Stimulated activated CD4-positive, alpha-beta T cell treated with anti-CD3 and anti-CD28 coated beads, Interleukin-1b, Interleukin-23, amount 100 ng/mL, for 24 hours (primary cell): ENCODE measurements at places on chromosomes 16 and 17.
A peak's percentile ranks its signal among the peaks of the same experiment; 100 is the strongest.

DNA sequence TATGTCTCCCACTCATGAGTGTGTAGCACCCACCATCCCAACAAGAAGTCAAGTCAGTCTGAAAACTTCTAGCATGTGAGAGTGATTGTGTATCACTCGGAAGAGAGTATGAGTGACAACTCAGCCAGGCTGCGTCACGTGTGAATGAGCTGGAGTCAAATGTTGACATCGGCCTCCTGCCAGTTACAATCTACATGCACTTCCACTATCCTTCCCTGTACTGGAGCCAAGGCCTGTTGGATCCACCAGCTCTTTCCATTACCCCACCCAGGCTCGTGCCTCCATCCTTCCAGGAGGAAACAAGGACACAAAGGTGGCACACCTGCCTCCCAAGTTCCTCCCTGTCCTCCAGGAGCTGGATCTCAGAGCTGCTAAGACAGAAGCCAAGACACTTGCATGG is 64.5 kb downstream of the ASIC2 start:
- no peak for DNase-seq

DNA sequence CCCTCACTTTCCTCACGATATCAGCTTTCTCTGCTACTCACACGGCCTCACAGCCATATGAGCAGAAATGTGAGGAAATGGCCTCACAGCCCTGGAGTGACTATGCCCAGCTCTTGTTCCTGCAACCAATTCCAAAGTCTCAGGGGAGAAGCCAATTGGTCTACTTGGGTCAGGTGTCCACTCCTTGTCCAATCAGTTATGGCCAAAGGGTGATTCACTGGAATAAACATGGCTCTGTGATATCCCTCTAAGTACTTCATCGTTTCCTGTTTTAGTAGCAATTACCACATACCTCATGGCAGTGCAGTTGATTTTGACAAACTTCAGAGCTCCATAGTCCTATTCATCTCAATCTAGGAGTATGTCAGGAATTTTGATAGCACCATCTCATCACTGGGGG is 195.4 kb downstream of the KATNIP start:
- DNase-seq, result no peak

DNA sequence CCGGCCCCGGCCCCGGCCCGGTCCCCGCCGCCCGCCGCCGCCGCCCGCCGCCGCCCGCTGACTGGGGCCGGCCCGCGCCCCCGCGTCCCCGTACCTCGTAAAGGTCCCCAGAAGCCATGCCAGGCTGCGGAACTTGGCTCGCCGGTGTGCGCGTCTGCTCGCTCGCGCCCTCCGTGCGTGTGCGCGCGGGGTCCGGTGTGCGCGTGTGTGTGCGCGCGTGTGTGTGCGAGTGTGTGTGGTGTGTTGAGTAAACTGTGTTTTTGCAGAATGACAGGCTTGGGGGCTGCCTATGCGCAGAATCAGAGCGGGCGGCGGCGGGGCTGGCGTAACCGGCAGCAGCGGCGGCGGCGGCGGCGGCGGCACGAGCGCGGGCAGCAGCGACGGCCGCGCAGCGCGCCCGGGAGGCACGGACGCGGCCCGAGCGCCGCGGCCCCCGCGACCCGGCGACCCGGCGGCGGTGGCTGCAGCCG is 307 bp downstream of the CDYL2 start:
- peak; percentile 35 for DNase-seq

DNA sequence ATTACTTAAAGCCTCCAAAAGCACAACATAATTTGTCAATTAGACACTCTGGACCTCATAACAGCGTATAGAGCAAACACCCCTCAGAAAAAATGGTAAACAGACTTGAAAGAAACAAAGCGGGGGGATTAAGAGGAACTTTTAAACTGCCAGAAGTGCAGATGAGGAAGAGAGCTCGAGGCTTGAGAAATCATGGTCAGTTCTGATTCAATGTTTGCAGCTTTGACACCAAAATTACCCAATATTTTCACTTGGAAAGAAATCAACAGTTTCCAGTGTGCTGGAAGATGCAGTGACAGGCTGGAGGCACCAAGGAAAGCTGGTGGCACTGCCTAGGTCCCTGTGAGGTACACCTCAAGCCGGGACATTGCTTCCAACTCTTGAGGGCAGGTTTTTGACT is 180.9 kb upstream of the TOX3 start:
- DNase-seq, result no peak

DNA sequence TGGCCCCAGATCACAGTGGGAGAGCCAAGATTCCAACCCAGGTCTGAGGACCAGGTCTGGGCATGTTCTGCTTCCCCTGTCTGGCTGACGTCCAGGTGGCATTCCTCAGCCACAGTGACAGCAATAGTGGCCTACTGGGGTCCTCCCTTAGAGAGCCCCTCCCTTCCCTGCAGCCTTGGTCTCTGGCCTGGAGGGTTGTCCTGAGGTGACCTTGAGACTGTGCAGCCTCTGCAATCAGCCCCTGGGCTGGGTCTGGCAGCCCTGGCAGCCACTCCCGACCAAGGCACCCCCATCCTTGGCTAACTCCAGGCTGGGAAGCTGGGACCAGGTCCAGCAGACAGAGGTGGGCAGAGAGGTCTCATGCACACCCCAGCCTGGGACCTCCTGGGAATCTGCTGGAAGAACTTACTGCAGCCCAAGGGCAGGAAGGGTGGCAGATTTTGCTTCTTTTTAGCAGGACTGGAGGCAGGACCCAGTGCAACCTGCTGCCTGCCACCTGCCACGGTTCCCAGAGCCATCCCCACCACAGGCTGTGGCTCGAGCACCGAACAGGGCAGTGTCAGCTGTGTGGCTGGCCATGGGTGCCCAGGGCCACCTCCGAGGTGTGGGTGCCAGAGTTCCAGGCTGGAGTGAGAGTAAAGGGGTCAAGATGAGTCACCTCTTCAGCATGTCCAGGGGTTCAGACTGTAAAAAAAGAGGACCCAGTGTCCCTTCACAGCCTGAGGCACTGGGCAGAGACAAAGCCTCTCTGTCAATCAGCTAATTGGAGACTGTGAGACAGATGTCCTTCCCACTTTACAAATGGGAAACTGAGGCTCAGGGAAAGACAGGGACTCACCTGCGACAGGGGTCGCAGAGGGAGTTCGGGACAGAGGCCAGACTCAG is 12.6 kb downstream of the GRB7 start:
- no peak for DNase-seq

DNA sequence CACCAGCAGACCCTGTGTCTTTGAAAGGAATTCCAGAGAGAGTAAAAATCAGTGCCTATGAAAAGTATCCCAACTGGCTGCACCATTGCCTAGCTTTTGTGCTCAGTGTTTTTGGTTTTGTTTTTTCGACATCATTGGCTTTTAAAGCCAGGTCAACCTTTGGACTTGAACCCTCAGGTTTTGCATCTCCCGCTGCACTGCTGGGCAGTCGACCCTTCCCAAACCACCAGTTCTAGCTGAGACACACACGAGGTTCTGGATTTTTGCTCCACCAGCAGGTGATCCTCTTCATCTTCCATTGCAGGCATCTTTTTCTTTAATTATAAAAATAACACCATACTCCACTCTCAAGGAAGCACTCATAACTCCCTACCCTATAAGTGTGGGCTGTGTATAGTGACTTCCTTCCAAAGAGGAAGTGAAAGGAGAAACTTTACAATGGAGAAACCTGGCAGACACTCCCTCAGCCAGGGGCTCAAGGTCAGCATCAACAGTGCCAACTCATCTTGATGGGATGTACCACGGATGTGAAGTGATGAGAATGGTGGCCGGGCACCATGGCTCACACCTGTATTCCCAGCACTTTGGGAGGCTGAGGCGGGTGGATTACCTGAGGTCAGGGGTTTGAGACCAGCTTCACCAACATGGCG is 57.8 kb downstream of the BMERB1 start:
- DNase-seq, result no peak

DNA sequence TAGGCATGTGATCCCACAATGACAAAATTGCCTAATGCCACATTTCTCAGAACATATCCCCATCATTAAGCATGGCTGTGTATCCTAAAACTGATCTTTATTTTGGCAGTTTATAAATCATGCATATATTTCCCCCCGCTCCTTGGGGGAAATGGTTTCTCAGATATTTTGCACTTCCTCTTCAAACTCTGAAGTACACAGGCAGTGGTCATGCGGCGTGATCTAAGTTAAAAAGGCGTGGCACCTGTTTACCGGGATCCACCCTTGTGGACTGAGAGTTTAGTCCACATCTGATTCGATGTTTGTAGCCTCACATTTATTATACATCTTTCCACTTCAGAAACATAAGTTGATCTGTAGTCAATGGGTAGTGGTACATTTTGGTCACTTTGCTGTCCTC is 51.4 kb downstream of the USP10 start:
- no peak for DNase-seq

DNA sequence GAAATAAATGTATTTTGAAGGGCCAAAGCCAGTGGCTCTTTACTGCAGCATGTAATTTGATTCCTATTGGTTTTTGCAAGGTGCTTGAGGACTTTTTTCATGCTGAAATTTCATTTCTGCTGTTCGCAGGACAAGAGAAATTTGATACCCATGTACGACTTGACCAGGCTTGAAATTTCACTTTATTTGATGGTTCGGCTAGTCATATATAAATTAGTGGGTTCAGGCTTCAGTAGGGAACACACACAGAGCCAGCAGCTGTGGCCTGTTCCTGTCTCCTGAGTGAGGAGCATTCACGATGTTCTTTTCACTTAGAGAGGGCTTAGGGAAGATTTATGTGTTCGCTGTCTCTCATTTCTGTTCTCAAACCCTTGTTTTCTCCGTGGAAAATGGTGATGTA is 258.4 kb upstream of the CACNG5 start:
- no peak for DNase-seq

GRCh38 chr16:73485880-73486279 is 438.0 kb upstream of the ZFHX3 start:
- DNase-seq, result no peak

- no peak for DNase-seq
Observed at GRCh38 chr16:4981473-4981872, 23.3 kb downstream of the SEC14L5 start.

GRCh38 chr16:48897698-48898205 is 287.8 kb upstream of the N4BP1 start:
- DNase-seq, result no peak

DNA sequence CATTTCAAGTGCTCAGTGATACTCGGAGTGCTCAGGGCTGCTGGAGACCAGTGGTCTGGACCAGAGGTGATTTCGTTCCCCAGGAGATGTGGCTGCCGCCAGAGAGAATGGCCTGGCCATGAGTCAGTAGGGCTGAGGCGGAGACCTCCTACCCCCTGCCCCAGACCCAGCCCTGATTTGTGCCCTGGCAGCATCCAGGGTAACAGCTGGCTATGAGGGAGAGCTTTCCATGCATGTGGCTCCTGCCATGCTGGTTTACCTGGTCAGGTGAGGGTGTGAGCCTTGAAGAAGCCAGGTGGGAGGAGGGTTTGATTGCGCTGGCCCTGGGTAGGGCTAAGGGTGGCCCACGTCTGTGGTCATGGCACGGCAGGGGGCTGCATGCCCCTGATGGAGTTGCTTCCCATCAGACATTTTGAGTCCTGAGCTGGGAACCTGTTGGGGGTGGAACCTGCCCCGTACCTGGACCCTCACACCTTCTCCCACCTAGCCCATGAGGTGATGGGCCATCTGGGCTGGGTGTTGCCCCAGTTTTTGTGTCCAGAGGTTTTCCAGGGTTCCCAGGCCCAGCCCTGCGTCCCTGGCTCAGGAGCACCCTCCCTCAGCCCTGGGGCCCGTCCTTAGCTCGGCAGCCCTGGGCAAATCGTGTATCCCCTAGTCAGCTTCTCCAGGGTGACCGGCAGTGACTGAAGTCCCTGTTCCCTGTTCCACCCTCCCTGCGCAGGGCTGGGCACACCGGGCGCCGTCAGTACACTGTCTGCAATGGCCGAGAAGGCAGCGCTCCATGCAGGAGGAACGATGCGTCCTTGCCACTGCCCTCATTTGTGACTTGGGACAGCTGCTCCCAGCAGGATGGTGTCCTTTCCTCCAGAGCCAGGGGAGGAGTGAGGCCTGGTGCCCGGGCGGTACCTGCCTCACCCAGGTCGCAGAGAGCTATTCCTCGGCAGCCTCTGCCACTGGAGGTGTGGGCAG is 9.0 kb upstream of the CSNK1D start:
- DNase-seq, result no peak

DNA sequence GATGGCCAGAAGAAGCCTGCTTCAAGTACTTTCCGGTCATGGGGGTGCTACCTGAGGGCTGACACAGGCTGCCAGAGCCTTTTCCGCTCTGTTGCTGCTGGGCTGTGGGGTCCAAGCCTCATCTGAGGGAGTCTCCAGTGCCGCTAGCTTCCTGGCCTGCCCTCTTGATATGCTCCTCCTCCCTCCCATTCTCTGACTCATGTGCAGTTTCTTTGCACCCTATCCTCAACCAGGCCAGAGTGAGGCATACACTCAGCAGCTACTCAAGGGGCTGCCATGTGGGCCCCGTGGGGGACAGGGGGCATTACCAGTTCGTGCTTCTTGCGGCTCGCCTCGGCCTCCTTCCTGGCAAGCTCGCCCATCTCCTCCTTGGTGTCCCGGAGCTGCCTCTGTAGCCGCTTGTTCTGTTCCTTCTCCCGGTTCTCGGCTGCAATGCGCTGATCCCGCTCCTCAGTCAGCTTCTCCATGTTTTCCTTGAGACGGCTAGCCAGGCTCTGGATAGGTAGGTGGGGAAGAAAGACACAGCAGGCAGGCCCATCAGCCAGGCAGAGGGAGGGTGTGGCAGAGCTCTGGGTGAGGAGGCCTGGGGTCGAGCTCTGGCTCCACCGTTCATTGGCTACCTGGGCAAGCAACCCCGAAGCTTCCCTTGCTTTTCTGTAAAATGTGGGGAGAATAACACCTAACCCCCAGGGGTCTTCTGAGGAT is 43.8 kb downstream of the PIPOX start:
- DNase-seq, result no peak

DNA sequence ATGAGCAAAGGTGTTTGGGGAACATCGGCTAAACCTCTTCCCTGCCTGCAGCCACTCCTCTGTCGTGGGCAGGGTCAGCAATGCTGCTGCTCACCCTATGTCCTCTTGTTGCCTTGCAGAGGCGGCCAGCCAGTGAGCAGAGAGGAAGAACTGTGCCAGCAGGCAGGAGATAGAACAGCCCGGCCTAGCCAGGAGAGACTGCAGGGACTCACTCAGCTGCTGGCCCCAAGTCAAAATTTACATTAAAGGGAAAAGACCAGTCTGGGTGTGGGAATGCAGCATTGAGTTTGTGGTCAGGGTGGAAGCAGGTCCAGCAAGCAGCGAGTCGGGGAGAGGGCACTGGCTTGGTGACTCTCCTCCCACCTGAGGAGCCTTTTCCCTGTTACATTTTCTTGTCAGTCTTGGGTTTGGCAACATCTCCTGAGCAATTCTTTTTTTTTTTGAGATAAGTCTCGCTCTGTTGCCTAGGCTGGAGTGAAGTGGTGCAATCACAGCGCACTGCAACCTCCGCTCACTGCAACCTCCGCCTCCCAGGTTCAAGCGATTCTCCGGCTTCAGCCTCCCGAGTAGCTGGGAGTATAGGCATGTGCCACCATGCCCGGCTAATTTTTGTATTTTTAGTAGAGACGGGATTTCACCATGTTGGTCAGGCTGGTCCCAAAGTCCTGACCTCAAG is 22.7 kb downstream of the LIG3 start:
- DNase-seq, result no peak

- no peak for DNase-seq
Observed at GRCh38 chr17:13537871-13538643, 63.7 kb downstream of the HS3ST3A1 start.

- no peak for DNase-seq
Observed at GRCh38 chr17:65037157-65037556, 19.4 kb downstream of the GNA13 start.

- DNase-seq, result no peak
Observed at GRCh38 chr17:57877803-57878377, 28.0 kb upstream of the MRPS23 start.
